ENCODE measurements at places on chromosomes 2 and 18.

DNA sequence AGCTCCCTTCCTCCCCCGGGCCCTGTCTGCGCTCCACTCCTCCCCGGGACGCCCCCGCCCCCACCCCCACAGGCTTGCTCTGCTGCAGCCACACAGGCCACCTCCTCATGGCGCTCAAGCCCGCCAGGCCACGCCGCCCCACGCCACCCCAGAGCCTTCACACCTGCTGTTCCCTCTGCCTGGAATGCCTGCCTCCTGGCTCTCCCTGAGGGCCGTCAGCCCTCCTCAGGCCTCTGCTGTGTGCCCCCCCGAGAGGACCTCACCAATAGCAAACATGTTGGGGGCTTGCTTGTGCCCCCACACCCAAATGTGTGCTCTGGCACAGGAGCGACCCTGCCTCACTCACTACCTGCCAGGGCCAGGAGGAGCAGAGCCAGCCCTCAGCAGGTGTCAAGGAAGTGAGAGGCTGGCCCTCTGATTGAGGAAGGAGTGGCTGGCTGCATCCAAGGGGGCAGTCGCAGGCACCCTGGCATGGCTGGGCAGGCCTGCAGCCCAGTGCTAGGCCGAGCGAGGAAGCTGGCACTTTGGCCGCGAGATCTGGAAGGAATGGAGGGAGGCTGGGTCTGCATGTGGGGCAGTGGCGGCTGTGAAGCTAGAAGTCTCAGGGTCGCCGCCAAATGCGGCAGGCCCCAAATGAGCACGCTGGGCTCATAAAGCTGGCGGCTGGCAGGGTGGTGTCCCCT lies 86.5 kb downstream of the INHBB start:
- no peak for DNase-seq

GRCh38 chr18:5315838-5316237 lies 20.3 kb upstream of the ZBTB14 start:
- DNase-seq: no peak

- DNase-seq: no peak
These were observed 3.5 kb downstream of the RSAD2 start for GRCh38 chr2:6881046-6881445.

- DNase-seq: no peak
These were observed 89.0 kb downstream of the MARCHF4 start for GRCh38 chr2:216283038-216283900.

DNA sequence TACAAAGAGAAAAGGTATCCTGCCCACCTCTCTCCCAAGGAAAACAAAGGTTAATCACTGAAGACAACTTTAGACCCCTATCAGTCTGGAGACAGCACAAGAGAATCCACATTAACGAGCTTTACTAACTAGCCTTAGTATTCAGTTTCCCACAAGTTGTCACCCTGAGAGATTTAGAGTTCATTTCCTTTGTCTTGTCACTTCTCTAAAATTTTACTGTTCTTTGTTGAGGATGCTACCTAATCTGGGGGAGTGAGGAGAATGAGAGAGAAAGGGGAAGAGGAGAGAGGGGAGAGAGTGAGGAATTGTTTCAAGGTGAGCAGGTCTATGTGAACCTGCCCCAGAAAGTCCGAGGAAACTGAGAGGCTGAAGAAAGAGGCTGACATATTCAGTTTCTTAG lies 28.4 kb downstream of the C2orf76 start:
- no peak for DNase-seq

DNA sequence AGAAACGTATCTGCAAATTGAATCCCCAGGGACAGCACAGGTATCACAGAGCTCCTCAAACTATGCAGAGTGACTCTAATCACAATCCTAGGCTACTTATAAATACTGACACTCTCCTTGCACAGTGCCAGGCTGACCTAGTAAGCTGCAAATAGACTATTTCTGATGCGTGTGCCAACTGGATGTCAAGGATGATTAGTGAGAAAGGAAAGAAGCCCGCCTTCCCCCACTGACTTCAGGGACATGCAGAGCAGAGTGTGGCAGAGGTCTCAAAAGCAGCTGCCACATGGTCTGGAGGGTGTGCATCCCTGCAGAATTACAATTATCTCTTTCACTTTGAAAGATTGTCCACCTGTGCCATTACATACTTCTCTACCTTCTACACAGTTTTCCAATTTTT lies 235.6 kb downstream of the CPS1 start:
- no peak for DNase-seq

GRCh38 chr2:121794233-121794632 lies 38.8 kb downstream of the TSN start:
- no peak for DNase-seq

DNA sequence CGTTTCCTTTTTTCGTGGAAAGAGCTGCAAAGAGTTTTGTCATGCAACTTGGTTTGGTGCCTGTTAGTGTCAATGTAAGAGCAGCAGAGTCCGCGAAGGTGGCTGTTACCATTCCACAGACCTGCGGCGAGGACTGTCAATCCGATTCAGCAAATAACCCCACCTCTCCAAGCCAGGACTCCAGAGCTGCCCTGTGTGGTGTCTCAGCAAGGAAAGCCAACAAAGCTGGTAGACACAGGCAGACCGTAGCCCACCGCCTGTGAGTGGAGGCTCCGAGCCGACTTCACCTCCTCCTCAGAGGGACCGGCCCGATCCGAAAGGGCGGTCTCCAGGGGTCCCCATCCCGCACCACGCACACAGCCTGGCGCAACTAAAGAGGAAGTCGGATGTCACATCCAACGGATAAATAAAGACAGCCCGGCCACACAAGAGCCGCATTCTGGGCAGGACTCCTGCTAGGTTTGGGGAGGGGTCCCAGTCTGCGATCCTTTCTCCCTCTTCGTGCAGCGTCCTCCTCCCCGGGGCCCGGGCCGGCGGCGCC lies 819 bp downstream of the ANKRD44 start:
- DNase-seq: no peak

GRCh38 chr2:28905533-28905932 lies 11.1 kb downstream of the WDR43 start:
- DNase-seq: no peak

DNA sequence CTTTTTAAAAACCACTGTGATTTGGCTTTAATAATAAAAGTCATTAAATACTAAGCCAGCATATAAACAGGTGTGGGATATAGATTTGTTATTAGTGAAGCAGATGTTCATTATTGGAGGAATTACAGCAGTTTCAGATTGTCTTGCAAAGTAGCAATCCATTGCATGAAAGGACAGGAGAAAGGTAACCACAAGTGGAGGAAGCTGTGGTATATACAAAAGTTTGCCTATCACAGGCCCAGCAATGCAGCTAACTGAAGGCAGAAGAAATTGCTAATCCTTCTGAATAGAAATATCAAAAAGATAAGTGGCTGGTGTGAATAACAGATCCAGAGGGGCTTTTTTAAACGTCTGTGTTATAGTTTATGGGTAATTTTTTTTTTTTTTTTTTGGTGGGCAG lies 199.4 kb downstream of the ZNF385B start:
- no peak for DNase-seq

- no peak for DNase-seq
These were observed 13.6 kb downstream of the OTX1 start for GRCh38 chr2:63064197-63064596.

DNA sequence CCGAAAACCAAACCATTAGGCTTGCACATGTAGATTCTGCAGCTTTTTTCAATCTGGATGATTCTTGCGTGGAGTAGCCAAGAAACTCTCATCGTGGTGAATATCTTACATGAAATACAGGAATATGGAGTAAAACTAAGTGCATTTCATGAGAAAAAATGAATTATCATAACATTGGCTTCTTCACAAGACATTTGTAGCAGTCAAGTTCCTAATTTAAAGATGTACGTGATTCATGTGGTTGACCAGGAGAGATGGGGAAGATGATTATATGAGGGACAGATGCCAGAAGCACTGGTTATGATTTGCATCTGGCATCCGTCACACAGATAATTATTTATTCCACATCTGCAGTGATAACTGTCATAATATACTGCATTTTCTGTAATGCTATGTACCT lies 90.4 kb downstream of the ANTXR1 start:
- no peak for DNase-seq

- DNase-seq: no peak
These were observed 16.7 kb downstream of the SS18 start for GRCh38 chr18:26073758-26074157.

DNA sequence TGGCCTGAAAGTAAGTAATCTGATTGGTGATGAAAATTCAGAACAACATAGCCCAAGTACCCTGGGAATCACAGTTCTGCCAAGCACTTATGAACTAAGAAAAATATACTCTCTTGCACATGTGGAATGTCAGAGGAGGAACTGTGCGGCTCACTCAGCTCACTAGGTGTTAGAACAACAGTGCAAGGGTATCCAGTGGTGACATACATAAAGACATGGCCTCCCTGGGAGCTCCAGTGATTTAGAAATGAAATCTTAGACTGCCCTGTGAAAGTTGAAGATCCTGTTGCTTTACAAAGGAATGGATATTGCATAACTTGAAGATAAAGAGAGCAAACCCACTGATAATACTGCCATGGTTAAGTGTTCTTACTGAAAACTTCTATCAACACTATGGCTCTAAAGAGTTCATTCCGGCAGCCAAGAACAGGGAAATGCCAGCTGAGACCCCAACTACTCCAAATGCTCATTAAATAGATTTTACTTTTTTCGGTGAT lies 246.2 kb downstream of the ARHGAP15 start:
- DNase-seq: no peak

DNA sequence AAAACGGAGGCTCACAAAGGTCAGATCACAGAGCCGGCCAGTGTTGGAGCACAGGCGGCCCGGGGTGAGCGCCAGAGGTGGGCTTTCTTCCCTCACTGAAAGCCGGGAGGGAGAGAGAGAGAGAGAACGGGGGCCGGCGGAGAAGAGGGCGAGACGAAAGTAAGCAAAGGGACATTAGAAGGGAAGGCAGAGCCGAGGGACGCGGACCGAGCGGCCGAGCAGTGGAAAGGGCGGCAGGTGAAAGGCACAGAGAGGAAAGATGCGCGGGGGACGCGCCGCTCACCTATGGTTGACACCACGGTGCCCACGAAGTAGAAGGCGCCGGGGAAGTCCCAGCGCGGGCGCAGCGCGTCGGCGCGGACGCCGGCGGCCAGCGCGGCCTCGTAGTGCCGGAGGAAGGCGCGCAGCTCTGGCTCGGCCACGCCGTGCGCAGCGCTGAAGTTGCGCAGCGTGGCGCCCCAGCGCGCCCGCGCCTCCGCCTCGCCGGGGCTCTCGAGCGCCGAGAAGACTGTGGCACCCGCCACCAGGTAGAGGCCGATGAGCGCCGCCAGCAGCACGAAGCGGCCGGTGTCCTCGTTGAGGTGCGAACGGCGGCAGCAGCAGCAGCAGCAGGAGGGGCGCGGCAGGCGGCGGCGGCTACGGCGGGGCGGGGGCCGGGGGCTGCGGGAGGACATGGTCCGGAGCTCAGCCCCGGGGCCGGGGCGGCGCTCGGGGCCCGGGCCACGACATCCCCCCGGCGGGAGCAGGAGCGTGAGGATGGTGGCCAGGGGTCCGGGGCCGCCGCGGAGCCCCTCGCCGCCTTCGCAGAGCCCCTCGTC lies 166.9 kb downstream of the MSH2 start:
- DNase-seq: no peak

DNA sequence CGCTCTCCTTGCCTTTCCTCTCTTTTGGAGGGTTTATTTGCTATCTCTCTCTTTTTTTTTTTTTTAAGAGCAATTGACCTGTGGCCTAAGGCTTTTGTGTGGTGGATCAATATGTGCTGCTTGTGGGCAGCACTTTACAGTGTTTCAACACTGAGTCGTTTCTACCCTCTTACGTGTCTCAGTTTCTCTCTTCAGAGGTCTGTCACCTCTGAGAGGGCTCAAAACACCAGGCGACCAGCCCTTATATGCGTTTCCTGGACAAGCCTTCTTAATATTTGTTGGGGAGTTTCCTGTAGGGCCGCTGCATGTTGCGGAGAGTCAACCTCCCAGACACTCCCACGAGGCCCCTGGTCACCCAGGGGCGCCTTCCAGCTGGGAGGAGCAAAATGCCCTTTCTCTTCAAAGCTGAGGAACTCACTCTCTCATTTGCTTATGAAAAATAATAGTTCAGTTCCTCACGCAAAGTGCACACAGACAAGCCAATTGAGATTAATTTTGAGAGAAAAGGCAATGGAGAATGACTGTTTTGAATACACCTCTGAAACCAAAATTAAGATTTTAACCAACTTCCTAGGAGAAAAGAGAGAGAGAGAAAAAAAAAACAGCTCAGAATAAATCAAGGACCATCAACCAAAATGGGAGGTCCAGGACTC lies 96.3 kb upstream of the B3GNT2 start:
- DNase-seq: no peak

DNA sequence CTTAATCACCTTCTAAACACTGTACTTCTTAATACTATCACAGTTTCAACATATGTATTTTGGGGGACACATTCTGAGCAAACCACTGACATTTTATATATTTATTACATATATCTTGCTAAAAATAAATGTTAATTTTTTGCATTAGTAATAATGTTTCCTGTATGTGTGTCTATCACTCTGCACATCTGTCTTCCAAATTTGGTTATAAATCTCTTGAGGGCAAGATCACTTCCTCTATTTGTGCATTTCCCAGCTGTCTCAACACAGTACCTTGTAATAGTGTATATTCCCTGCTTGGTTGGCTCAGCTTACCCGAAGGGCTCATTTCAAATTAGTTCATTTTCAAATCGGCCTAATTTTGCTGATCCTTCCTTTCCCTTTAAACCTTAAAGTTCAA lies 617.1 kb upstream of the GYPC start:
- no peak for DNase-seq

DNA sequence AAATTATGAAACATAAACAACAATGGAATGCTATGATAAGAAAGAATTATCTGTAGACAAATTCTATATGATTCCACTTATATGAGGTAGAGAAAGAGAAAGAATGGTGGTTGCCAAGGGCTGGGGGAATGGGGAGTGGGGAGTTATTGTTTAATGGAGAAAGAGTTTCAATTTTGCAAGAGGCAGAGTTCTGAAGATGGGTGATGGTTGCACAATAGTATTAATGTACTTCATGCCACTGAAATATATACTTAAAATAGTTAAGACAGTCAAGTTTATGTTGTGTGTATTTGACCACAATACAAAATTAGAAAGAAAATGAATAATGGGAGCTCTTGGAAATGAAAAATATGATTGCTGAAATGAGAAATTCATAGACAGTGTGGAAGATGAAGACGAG lies 22.6 kb upstream of the FAM117B start:
- no peak for DNase-seq

DNA sequence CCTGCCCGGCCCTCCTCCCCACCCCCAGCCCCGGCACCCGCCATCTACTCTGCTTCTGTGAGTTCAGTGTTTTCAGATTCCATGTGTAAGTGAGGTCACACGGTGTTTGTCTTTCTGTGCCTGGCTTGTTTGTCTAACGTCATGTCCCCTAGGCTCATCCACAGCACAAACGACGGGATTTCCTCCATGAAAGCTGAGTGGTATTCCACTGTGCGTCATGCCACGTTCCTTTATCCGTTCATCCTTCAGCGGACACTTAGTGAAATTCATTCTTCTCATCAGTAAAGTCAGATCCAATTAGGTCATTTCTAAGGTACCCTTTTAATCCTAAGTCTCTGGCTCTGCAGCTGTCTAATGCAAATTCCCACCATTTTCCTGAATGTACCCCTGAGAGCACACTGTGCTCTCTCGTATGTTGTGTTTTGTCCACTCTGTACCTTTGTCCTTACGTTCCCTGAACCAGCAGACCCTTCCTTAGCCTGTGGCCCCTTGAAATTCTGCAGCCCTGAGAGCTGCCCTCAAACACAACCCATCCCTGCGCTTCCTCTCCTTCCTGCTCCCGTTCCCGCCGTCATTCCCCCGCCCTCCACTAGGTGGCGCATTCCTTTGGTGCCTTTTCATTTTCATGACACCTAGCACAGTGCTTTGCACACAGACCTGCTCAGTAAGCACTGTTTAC lies 44.1 kb downstream of the TRAPPC12 start:
- DNase-seq: no peak
